AG09309 (cell line): ENCODE measurements at places on chromosomes 13 and 19.

DNA sequence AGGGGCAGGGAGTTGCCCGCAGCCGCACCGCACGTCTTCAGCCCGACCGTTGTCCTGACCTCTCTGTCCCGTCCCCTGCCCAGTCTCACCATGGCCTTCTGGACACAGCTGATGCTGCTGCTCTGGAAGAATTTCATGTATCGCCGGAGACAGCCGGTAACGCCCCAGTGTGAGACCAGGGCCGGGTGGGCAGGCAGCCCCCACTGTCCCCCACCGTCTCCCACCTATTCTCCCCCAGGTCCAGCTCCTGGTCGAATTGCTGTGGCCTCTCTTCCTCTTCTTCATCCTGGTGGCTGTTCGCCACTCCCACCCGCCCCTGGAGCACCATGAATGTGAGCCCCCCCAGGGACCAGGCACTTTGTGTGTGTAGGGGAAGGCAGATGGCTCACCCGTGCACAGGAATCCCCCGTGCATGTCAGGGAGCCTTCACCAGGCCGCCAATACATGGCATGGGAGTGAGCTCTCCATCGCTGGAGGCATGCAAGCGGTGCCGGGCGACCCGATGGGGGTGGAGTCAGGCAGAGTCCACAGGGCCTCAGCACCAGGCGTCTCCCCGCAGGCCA lies 1.4 kb downstream of the ABCA7 start:
- DNase-seq, result no peak

DNA sequence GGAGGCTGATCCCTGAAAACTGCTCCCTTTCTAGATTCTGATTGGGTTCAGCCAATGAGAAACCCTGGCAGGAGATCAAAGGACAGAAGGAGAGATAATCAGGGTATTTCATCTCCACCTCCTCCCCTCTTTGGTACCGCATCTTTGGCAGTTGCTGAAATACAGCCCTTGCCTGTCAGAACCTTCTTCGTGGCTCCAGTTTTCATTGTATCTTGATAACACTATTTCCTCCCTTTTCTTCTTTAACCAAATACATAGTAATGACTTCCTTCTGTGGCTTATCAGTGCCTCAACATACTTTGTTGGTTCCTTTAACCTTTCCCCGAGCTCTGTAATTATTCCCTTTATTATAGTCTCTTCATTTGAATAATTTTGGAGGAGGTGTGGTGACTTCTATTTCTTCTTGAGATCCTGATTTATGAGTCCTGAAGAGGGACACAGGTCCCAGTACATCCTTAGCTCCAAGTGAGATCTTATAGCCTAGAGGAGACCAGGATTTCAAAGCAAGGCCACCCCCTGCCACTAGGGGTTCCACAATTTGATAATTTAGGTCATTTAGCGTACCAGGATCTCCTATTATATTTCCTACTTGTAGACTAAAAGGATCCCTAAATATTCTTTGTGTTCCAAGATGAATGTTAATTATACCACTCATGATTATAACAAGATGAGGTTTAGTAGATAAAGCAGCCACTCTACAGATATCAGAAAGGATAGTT lies 98.0 kb downstream of the EDNRB start:
- DNase-seq, result no peak

GRCh38 chr19:54231077-54231931 lies 8.5 kb upstream of the LILRB3 start:
- DNase-seq, result peak; percentile 52

DNA sequence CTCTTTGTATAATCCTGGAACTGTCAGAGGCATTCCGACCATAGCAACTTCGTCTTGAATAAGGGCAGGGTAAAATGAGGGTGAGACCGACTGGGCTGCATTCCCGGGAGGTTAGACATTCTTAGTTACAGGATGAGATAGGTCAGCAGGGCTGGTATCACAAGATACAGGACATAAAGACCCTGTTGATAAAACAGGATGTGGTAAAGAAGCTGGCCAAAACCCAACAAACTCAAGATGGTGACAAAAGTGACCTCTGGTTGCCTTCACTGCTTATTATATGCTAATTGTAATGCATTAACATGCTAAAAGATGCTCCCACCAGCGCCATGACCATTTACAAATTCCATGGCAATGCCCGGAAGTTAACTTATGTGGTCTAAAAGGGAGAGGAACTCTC lies 27.7 kb upstream of the MBNL2 start:
- DNase-seq, result no peak

DNA sequence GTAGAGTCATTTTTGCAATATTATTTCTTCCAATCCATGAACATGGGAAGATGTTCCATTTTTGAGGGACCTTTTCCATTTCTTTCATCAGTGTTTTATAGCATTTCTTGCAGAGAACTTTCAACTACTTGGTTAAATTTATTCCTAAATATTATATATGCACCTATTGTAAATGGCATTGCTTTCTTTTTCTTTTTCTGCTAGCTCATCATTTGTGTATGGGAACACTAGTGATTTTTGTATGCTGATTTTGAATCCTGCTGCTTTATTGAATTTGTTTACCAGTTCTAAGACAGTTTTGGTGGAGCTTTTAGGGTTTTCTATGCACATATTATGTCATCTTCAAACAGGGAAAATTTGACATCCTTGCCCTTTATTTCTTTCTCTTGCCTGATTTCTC lies 7.2 kb upstream of the CYP4F2 start:
- DNase-seq, result no peak

- no peak for DNase-seq
Observed at GRCh38 chr13:111468037-111468959, 147.9 kb downstream of the TEX29 start.

GRCh38 chr13:94988654-94989053 lies 276.3 kb upstream of the SOX21 start:
- no peak for DNase-seq

DNA sequence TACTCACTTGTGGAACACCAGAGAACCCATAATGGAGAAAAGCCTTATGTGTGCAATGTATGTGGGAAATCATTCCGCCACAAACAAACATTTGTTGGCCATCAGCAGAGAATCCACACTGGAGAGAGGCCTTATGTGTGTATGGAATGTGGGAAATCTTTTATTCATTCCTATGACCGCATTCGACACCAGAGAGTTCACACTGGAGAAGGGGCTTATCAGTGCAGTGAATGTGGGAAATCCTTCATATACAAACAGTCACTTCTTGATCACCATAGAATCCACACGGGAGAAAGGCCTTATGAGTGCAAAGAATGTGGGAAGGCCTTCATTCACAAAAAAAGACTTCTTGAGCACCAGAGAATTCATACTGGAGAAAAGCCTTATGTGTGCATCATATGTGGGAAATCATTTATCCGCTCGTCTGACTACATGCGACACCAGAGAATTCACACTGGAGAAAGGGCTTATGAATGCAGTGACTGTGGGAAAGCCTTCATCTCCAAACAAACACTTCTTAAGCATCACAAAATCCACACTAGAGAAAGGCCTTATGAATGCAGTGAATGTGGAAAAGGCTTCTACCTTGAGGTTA lies 10.9 kb downstream of the ZNF549 start:
- DNase-seq, result no peak

DNA sequence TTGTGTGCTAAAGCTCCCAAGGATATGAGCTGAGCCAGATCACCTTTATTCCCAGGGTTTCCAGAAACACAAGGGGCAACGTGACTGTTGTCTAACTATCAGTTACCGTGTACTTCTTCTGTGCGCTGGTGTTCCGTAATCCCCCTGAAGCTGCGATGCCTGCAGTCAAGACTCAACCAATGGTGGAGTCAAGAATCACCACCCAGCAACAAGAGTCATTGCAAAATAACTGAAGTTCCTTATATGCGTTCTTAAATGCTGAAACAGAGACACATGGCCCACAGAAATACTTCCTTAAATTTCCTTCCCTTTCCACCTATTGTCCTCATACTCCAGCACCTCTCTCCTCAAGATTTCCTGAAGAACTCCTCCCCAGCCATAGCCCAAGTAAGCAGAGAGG lies 200.2 kb downstream of the KATNAL1 start:
- no peak for DNase-seq

- DNase-seq, result no peak
Observed at GRCh38 chr19:43625918-43626579, 6.6 kb upstream of the ZNF428 start.

DNA sequence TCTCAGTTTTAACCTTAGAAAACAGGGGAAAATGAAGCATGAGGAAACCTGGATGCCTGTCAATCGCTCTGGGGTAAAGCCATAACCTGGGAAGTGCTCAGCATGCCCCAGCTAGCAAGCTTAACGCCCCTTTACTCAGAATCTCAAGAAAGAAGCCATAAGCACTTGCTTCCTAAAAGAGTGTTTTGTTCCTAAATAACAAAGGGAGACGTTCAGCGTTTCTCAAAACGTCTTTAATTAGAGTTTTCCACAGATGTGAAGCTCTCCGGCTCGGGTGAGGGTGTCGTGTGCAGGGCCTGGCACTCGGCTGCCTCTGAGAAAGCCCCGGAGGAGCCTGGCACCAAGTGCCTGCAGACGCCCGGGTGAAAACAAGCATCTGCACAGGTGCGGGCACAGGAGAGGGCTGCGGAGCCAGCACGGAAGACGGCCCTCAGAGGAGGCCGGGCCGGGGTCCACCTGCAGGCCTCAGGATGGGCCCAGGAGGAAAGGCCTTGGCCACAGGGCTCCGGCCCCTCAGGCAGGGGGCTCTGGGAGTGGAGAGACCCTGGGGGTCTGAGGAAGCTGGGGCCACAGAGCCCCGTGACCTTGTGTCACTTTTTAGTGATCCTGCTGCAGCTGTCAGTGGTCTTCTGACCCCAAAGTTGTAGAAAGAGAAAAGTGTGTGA lies 6.2 kb downstream of the GAS6 start:
- DNase-seq, result no peak

GRCh38 chr19:51971624-51972023 lies 15.0 kb downstream of the ZNF350 start:
- no peak for DNase-seq

GRCh38 chr19:28247243-28247642 lies 965.7 kb downstream of the UQCRFS1 start:
- DNase-seq, result no peak

DNA sequence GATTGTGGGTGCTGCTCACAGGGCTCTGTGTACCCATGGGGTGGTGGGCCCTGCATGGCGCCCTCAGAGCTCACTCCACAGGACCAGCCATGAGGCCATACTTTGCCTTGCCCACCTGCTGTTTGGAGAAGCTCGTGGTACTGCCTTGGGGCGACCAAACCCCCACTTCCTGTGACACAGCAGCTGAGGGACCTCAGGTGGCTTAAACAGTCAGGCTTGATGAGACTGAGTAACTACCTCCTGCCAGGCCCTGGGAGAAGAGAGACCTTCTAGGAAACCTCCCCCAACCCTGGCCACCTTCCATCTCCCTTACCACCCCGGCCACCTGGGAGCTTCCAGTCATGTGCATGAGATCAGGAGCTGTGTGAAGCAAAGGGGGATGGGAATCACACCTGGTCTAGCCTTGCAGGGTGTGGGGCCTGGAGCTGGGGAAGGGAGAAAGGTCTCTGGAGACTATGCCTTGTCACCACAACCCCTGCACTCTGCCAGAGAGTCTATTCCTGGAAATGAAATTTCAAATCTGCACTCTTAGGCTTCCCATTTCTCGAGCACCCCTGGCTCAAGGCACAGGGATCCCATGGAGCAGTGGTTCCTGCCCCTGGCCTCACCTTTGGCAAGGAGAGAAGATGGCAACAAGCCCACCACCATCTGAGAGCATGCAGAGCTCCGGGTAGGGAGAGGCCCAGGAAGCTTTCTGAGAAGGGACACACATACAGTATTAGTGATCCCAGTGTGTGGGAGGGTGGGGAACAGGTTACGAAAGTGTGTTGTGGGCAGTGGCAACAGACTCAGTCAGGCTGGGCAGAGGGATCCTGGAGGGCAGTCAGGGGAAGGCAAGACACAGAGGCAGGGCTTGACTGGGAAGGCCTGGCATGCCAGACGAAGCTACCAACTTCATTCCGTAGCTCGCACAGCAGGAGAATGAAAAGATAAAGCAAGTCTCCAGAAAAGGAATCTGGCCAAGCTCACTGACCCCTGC lies 125.0 kb downstream of the URI1 start:
- DNase-seq, result no peak

DNA sequence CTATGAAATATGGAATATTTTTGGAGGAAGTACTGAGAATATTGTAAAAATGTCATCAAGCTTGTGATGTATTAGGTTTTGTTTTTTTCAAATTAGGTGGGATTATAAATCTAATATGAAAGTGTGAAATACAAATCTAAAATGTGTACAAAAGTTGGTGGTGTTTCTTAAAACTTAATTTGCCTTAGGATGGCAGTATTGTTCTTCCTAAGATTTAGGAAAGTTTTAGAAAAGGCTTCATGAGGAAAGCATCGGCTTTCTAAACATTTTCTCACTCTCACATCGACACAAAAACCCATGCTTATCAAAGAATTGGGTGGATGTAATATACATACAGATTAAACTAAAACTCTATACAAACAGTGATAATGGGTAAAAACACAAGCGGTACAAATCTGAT lies 972.0 kb upstream of the PCDH20 start:
- DNase-seq, result no peak

GRCh38 chr13:98142380-98143156 lies at the start of gene FARP1:
FARP1 (plus strand) TSS chr13:98143094; CDS start chr13:98213243, 70,149 bp downstream.
- DNase-seq, result no peak

DNA sequence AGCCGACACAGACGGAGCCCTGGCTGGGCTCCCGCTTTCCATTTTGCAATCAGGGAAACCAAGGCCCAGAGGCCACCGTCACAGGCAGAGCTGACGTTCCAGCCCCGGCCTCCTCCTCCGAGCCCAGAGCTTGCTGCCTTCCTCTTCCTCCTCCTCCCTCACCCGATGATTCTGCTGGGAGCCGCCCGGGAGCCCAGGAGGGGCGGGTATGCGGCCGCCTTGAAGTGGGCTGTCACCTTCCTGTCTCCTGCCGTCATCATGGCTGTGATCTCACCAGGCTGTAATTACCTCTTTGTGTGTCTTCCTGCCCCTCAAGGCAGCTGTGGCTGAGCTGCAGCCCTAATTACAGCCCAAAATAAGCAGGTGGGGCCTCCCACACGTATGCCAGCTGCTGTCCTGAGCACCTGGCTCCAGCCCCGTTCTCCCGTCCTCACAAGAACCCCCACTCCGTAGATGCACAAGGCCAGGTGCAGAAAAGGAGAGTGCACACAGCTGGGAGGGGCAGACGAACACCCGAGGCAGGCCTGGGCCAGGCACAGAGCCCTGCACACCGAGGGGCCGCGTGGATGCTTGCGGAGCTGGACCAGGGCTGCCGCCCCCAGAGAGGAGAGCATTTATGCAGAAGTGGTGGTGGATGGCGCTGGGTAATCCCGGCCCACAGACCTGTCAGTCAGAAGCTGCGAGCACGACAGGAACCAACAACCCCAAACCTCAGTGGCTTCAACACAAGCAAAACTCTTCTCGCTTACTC lies 4.0 kb downstream of the TPGS1 start:
- DNase-seq, result no peak

GRCh38 chr19:1085053-1085658 lies 10.0 kb downstream of the POLR2E start:
- DNase-seq, result no peak

GRCh38 chr19:17335575-17335974 lies 920 bp upstream of the ANO8 start:
- DNase-seq, result no peak
